Renal cortical epithelial cell (primary cell): ENCODE measurements at places on chromosomes 11 and 22.
A peak's percentile ranks its signal among the peaks of the same experiment; 100 is the strongest.

GRCh38 chr11:31328697-31329096, 40.8 kb downstream of the DCDC1 start:
- no peak for DNase-seq

DNA sequence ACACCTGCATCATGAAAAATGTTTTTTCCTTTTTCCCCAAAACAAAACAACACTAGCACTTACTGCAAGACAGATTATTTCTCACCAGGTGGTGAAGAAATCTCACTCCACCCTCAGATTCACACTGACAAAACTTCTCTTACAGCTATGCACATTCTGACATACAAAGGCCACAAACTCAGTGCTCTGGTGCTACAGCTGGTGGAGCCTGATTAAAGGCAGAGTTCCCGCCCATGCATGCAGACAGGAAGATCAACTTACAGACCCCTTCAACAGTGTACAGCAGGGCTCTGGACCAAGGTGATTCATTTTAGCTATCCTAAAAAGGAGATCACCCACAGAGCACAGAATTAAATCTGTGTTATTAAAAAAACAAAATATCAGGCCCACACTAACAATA, 112.6 kb downstream of the CADM1 start:
- no peak for DNase-seq

DNA sequence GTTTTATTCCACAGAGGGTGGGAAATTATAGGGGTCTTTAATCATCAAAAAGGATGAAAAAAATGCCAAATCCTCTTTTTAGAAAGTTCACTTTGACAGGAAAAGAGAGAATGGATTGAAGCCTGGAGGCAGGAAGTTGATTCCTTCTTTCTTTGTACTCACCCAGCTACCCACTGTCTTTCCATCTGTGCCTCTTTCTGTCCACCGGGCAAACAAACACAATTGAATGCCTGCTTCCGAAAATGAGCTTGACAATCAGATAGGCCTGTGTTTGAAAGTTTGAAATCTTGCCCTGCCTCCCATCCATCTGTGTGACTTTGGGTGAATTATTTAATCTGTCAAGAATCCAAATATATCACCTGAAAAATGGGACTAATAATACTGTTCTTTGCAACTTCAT, 81.1 kb downstream of the SCN3B start:
- no peak for DNase-seq

DNA sequence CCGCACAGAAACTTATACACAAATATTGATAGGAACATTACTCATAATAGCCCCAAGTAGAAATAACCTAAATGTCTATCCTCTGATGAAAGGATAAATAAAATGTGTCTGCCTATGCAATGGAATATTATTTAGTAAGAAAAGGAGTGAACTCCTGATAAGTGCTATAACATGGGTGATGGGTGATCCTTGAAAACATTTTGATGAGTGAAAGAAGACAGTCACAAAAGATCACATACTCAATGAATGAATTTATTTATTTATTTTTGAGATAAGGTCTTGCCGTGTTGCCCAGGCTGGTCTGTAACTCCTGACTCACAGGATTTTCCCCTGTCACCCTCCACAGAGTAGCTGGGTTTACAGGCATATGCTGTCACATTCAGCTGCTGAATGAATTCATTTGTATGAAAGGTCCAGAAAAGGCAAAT, 17.3 kb downstream of the RNF121 start:
- DNase-seq = peak; percentile 83
